Esophagus mucosa (tissue), 1 donor: ENCODE measurements at places on chromosomes 16 and 17. TPM values are rescaled to one million over a fixed set of nuclear protein-coding genes. Genes with fewer than 3 reads are reported as not detected.

PRAC2 gene
- not detected for total RNA-seq

C16orf95 gene
- 6.5 TPM for total RNA-seq

ABCC11 gene
- total RNA-seq, result 0.40 TPM

C16orf89 gene
- 0.56 TPM for total RNA-seq

DNA sequence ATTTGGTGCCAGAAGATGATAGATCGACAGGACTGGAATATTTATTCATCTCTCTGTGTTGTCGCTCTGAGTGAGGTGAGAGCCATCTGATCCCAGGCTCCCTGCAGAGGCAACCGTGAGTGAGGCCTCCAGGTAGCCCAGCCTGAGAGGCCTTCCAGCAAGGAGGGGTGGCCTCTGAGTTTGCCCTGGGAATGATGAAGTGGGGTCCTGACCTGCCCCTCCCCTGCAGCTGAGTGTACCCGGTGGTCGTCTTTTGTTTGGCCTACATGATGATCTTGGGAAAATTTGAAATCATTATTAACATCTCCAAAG, 86.4 kb downstream of the CBLN1 start:
- no peak for ATAC-seq

- no peak for ATAC-seq
Measured at GRCh38 chr16:24077292-24077691, 178.8 kb upstream of the CACNG3 start.

DNA sequence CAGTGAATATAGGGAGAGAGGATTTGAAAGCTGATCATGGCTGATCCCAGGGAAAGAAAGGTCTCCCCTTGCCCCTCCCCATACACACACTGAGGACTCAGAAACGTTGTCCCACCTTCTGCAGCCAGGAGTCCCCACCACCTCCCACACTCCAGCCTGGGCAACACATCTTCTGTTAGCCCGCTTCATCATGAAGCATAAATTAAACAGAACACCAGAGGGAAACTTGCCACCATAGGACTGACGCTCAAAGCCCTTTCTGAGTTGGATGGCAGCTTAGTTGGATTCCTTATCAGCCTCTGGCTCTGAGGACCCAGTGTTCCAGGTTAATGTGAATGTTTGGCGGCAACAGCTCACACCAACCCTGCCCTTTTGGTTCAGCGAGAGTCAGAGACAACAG, 33.9 kb downstream of the ARHGAP27 start:
- no peak for ATAC-seq

NPIPB13 gene
- total RNA-seq, result 11.2 TPM

- ATAC-seq, result no peak
Measured at GRCh38 chr16:84069540-84069939, 26.9 kb upstream of the SLC38A8 start.

DNA sequence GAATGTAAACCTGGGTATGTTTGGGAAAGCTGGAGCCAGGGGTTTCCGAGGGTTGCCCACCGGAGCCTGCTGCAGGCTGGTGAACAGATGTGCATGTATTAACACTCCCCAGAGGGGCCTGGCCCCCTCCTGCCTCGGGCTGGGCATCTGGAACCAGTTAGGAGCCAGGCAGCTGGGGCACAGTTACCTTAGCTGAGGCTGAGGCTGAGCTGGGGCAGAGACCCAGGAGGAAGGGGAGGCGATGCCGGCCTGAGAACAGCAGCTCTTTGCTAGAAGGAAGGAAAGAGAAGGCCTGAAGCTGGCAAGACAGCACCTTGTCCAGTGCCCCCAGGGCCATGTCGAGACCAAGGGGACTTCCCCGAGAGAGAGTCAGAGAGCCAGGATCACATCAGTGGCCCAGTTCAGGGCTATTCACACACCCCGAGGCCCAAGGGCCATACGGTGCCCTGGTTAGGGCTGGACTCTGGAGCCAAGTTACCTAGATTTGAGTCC, 65.8 kb downstream of the RMI2 start:
- no peak for ATAC-seq

RGS9 gene
- total RNA-seq, result 0.84 TPM

SOX9 gene
- total RNA-seq, result 20.3 TPM

DNA sequence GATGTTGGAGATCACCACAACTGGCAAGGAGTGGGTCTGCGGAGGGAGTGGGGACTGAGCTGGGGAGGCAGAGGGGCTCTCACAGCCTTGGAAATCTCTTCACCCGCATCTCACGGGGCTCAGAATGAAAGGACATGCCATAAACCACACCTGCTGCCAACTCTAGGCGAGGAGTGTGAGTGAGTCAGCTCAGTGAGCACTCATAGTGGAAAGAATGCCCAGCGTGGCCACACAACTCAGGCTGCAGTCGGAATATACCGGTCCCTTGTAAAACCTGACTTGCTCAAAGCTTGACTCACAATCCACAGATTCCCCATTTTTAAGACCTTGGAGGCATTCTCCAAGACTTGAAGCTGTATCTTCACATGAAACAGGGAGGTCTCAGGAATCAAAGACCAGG, 36.7 kb downstream of the STAT5A start:
- peak; percentile 86 for ATAC-seq

DNA sequence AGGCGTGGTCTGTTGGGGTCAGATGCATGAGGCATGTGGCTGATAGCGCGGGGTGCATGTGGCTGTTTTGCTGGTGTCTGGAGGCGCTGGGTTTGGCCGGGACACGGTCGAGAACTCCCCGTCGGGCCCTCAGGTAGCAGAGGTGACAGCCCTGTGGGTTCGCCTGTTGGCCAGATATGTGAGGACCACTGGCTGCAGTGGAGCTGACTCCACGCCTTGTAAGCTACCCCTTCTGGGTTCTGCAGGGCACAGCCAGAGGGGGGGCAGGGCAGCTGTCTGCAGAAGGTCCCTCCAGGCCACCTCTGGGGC, 38.5 kb downstream of the SOX8 start:
- ATAC-seq, result no peak

DNA sequence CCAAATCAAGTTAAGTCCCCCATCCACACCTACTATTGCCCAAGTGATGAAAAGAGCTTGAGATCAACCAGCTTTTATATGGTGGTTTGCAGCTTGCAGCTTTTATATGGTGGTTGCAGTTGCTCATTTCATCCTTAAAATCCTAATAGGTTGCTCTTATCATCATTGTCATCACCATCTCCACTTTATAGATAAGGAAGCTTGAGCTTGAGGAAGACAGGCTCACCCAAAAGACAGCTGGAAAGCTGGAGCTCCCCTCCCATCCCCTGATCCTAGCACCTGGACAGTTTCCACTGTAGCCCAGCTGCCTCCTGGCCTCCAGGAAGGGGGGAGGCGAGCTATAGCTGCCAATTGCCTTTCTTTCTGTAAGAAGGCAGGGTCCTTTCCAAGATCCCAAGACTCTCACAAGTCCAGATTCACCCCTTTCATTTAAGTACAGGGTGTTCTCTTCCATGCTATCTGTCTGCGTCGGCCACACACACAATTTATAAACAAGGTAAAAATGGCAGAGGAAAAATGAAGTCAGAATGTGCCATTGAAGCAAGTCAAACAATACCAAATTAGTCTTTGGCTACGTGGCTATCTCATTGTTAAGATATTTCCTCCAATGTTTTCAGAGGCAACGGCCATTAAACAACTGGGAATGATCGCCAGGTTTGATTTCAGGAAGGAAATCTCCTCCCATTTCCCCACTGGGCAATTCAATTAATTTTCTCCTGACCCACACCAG, 63.3 kb downstream of the PECAM1 start:
- no peak for ATAC-seq

CEP295NL gene
- total RNA-seq, result 1.7 TPM

- ATAC-seq, result peak; percentile 32
Measured at GRCh38 chr16:73020409-73020884, 27.5 kb downstream of the ZFHX3 start.

GOSR2 gene
- total RNA-seq, result 21.4 TPM

DNA sequence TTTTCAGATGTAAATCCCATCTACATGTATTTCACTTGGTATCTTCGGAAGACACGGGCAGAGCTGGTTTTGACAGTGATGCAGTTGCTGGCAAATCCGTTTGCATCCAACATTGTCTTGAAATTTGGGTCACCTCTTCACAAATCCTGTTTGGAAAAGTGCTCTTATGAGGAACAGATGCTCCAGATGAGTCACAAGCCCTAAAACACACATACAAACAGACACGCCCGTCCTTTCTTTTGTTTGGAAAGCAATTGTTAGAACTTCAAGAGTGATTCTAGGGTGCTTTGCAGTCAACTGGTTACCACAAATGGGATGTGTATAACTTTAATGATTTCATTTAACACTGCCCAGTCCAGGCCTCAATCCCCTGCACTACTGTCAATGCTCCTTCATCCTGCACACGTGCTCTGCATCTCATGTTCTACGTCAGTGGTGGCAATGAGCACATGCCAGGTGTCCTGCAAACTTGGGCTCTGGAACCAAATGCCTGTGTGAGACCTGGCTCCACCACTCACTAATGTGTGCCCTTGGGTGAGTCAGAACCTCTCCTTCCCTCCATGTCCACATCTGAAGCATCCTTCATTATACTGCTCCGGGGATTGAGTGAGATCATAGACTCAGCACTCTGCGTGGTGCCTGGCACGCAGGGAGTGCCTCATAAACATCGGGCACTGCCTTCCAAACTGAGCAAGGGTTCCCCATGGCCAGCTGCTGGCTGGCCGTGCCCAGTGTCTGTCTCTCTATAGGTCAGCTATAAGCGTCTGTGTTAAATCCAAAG, 19.3 kb upstream of the FOXF1 start:
- no peak for ATAC-seq

WNK4 gene
- total RNA-seq, result 0.40 TPM

GRCh38 chr16:4580250-4580649, 24.1 kb downstream of the C16orf96 start:
- ATAC-seq, result no peak

- ATAC-seq, result peak; percentile 54
Measured at GRCh38 chr16:278863-279366, 1.5 kb upstream of the ARHGDIG start.

DNA sequence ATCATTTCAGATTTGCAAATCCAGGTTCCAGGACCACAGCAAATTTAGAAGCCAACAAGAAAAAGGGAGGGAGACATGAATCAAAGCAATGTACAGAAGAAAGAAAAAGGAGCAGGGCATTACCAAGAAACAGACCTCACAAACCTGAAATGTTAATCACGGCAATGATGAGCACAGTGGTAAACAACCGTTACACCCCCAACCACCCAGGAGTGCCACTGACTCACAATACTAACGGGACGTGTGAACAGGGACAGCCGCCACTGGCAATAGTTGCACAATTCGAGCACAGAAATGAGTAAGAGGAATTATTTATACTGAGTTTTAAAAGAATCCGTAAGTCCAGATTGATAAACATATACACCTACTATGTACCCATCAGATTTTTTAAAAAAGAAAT, 13.8 kb downstream of the USP22 start:
- peak; percentile 87 for ATAC-seq

TRAF4 gene
- 41.6 TPM for total RNA-seq

GRCh38 chr16:30995927-30996323, 10.9 kb downstream of the HSD3B7 start:
- ATAC-seq, result no peak

GRCh38 chr17:29575511-29576213, 7.2 kb downstream of the TP53I13 start:
- no peak for ATAC-seq

GRCh38 chr16:57422026-57422944, 17.7 kb downstream of the CCL17 start:
- ATAC-seq, result peak; percentile 37

KRTAP4-12 gene
- not detected for total RNA-seq

RUNDC3A gene
- total RNA-seq, result 6.0 TPM

GRCh38 chr16:73951481-73951880, 345.1 kb upstream of the PSMD7 start:
- no peak for ATAC-seq

GALR2 gene
- 0.44 TPM for total RNA-seq

GRCh38 chr17:2012499-2012898, 12.6 kb downstream of the RTN4RL1 start:
- no peak for ATAC-seq

GRCh38 chr16:31350275-31351005, 4.5 kb upstream of the ITGAX start:
- peak; percentile 40 for ATAC-seq

DNA sequence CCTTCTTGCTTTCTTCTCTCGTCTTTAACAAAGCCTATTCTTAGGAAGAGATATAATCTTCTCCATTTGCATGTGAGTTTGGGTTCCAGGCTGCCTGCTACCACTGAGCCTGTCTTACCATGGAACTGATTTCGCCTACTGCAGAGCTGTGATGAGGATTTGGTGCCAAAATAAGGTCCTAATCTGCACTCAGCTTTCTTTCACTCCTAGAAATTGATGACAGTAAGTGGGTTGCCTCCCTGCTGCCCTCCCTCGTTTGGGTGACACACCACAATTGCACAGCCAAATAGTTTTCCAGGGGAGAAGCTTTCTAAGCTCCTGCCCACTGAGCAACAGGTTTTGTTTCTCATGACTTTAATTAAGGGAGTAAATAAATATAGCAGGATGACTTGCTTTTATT, 25.1 kb upstream of the ASIC2 start:
- no peak for ATAC-seq

DNA sequence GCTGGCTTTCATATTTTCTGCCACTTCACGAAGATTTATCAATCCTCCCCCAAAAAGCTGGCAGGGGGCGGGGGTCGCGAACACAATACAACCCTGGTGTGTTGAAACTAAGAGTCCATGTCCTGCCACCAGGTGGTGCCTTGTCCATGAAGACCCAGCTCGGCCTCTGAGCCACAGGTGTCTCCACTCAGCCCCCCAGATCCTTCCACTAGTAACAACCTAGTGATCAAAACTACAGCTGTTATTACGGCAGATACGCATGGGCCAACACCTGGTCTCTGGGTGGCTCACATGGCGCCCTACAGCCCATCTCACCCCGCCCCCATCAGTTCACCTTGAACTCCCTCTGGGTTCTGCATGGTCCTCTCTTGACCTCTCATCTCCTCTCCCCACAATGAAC, 27.7 kb downstream of the USP7 start:
- ATAC-seq, result no peak

- no peak for ATAC-seq
Measured at GRCh38 chr16:85166281-85166680, 54.0 kb upstream of the CIBAR2 start.

GRCh38 chr17:33948309-33948708, 306.8 kb upstream of the CCL2 start:
- no peak for ATAC-seq

DNA sequence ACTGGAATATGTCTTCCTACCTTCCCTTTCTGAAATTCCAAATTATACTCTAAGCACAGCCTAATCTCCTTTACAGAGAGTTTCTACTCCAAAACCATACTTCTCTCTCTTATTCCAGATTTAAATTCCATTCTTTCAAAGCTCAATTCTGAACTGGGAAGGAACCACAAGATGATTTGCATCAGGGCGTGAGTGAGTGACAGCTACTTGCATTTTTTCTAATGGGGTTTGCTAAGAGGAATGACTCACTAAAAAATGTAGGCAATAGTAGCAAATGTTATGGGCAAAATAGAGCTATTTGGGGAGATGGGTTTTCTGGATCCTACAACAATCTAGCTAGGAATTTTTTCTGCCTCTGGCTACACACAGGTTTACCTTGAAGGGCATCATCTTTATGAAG, 244.6 kb upstream of the PSMD7 start:
- no peak for ATAC-seq

DNA sequence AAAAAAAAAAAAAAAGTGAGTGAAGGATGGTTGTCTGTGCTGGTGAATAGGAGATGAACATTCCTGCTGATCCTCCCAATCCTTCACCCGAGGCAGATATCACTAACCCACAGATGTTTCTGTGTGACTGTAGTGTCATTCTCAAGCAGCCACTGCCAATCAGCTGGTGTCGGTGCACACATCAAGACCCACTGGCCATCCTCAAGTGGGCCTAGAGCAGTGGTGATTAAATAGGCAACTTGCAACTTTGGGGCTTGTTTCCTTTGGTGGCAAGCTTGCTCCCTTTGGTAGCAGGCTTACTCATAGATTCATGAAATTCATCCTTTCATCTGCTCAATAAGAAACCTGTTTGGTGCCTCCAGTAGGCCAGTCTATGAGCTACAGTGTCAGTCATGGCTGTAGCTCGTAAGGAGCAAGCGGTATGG, 51.1 kb upstream of the LGALS9 start:
- peak; percentile 29 for ATAC-seq

STAC2 gene
- total RNA-seq, result 0.60 TPM
